HCT116 (cell line): ENCODE measurements at places on chromosomes 16 and 17. TPM values are rescaled to one million over a fixed set of nuclear protein-coding genes. Genes with fewer than 3 reads are reported as not detected.

GRCh38 chr16:80507538-80507937 is 33.3 kb upstream of the DYNLRB2 start:
- no peak overlapping the region for H3K27ac ChIP-seq
- H3K27me3 ChIP-seq: no peaks in the 10 kb centered on the region
- H3K36me3 ChIP-seq: no peaks in the 10 kb centered on the region
- no peaks in the 10 kb centered on the region for H3K4me1 ChIP-seq
- DNase-seq: no peak
- H3K4me3 ChIP-seq: no peak overlapping the region

RGS11 gene
- not detected for total RNA-seq

- peak overlapping the region; percentile 99 for H3K27ac ChIP-seq
- H3K36me3 ChIP-seq: peaks cover 39% of the 10 kb centered on the region; the same call in 1 of the 2 replicates
- DNase-seq: no peak
- no peaks in the 10 kb centered on the region for H3K27me3 ChIP-seq
- peaks cover 15% of the 10 kb centered on the region for H3K4me1 ChIP-seq
These were observed 872 bp downstream of the ELMO3 start for GRCh38 chr16:67199808-67200198.

LGALS9B gene
- 0.20 TPM for total RNA-seq

UMOD gene
- not detected for total RNA-seq

DNA sequence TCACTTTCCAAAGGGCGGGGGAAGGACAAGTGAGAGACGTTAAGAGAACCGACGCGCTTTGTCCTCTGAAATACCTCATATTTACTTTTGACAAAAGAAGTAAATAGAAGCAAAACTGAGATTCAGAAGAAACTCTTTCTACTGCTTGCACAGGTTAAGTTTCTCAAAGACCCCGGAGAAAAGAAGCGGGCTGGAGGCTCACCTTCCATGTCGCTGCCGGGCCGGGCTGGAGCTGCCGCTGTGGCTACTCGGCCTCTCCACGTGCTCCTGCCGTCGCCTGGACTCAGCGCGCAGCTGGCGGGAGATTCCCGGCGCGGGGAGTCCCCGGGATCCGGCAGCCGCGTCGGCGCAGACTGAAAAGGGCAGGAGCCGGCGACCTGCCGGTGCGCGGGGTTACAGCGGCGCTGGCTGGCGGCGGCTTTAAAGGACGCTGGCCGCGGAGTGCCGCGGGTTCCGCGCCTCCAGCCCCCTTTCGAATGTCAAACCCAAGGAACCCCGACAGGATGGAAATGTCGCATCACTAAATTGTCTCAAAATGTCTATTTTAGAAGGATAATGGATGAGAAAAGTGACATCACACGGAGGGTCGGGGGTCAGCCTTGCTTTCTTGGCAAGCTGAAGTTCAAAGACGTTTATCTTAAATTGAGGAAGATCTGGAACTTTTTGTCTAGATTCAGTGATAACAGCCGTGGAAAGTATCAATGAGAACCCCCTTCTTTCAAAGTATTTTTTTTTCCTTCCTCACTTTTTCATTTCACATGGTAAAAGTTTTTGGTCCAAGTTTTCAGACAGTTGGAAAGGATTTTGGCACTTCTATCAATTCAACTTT is at the start of gene IKZF3:
Gene IKZF3, minus strand, starts transcription at position 395 of the 829 bp plus-strand sequence. Its CDS starts 186 bp downstream, at position 209.
- no peaks in the 10 kb centered on the region for H3K36me3 ChIP-seq
- no peak within 1 kb of the TSS for H3K27ac ChIP-seq
- peaks cover 28% of the 10 kb centered on the region for H3K27me3 ChIP-seq
- H3K4me1 ChIP-seq: peaks cover 14% of the 10 kb centered on the region

PSMC3IP gene
- total RNA-seq: 24.3 TPM

DNA sequence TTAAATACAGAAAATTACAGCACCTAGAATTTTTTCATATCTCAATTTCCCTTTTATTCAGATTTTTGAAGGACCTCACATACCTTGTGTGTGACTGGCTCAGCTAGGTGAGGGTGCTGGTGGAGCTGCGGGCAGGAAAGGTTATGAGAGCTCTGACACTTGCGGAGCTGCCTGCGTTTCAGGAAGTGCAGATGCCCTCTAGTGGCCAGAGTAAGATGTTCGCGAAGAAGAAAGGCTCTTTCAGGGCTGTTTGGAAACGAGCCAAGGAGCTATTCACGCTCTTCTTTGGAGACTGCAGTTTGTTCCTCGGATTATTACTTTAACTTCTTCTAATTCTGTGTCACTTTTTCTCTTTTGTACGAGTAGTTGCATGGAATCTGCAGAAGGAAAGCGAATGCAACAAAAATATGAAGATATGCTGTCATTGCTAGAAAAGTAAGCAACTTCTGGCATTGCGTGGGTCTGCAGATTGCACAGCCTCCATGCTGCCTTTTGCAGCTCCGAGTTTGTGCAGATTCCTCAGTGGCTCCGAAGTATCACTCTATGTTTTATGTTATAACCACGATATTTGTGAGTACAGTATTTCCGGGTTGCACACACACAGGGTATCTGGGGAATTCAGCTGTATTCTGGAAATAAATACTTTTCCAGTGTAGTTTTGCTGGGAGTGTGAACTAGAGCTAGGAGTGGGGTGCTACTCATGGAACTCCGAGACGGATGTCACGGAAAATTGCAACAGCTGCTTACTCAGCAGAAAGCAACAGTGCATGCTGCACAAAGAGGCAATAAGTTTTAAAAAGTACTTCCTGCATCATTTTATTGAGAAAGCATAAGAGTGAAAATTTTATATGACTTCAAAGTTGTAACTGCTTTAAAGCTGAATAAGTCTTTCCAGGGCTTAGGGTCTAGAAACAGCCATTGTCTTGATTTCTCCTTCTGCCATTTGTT is 46.3 kb downstream of the DNAH9 start:
- H3K4me3 ChIP-seq: no peak overlapping the region
- H3K36me3 ChIP-seq: no peaks in the 10 kb centered on the region
- H3K27me3 ChIP-seq: no peaks in the 10 kb centered on the region

CA7 gene
- not detected for total RNA-seq

DNA sequence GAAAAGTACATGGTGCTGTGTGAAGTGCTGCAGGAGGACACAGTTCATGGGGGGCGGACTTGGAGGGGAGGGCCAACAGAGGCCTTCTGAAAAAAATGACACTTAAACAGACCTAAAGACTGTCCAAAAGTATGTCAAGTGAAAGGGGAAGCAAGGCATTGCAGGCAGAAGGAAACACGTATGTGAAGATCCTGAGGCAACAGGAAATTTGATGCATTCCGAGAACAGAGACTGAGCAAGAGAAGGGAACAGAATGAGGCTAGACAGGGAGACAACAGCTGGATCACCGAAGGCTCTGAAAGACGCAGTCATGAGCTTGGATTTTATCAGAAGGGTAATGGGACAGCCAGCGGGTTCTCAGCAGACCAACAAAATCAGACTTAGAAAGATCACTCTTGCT is 1.1 kb downstream of the IFT20 start:
- DNase-seq: no peak
- H3K36me3 ChIP-seq: no peaks in the 10 kb centered on the region
- H3K27me3 ChIP-seq: no peaks in the 10 kb centered on the region

GRCh38 chr17:71360301-71360700 is 760.5 kb upstream of the SOX9 start:
- no peaks in the 10 kb centered on the region for H3K4me1 ChIP-seq
- no peaks in the 10 kb centered on the region for H3K27me3 ChIP-seq
- no peak overlapping the region for H3K27ac ChIP-seq
- no peak overlapping the region for H3K4me3 ChIP-seq
- H3K36me3 ChIP-seq: no peaks in the 10 kb centered on the region
- no peak for DNase-seq

- no peak for DNase-seq
- no peak overlapping the region for H3K27ac ChIP-seq
These were observed 145.3 kb downstream of the SPECC1 start for GRCh38 chr17:20154286-20155000.

GRCh38 chr16:2964475-2965336 is 631 bp downstream of the KREMEN2 start:
- peak overlapping the region; percentile 89 for H3K27ac ChIP-seq
- peak; percentile 76 for DNase-seq

GRCh38 chr16:2752850-2753732 is 653 bp downstream of the SRRM2 start:
- H3K27ac ChIP-seq: peak overlapping the region; percentile 100
- H3K4me1 ChIP-seq: peaks cover 18% of the 10 kb centered on the region
- peaks cover 39% of the 10 kb centered on the region; the same call in 1 of the 2 replicates for H3K36me3 ChIP-seq
- no peaks in the 10 kb centered on the region for H3K27me3 ChIP-seq
- H3K4me3 ChIP-seq: peak overlapping the region; percentile 96

GDPD1 gene
- 13.7 TPM for total RNA-seq

DNA sequence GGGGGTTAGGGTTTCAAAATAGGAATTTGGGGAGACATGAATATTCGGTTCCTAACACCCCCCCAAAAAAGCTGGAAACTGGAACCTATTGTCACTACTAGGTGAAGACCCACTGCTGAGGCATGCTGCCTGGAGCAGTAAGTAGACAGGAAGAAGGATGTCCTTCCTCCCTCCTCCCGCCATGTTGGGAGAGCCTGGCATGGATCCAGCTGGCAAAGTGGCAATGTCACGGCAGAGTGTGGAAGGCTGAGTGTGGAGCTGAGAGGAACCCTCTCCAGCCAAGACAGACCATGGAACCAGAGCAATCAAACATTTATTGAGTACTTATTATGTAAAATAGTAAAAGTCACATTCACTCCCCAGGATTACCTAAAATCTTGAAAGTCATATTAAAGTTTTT is 49.0 kb downstream of the CCDC182 start:
- H3K4me1 ChIP-seq: no peaks in the 10 kb centered on the region
- no peak overlapping the region for H3K4me3 ChIP-seq
- no peaks in the 10 kb centered on the region for H3K36me3 ChIP-seq
- H3K27ac ChIP-seq: no peak overlapping the region

GRCh38 chr17:44144966-44145739 is 3.4 kb downstream of the HROB start:
- H3K27me3 ChIP-seq: no peaks in the 10 kb centered on the region
- H3K36me3 ChIP-seq: peaks cover 7% of the 10 kb centered on the region
- H3K4me1 ChIP-seq: peaks cover 34% of the 10 kb centered on the region
- H3K4me3 ChIP-seq: no peak overlapping the region

PVALEF gene
- not detected for total RNA-seq

GRCh38 chr16:64449506-64449905 is 672.4 kb downstream of the CDH11 start:
- H3K27ac ChIP-seq: no peak overlapping the region
- H3K27me3 ChIP-seq: no peaks in the 10 kb centered on the region
- DNase-seq: no peak

TBC1D10B gene
- 49.2 TPM for total RNA-seq

SGF29 gene
- 19.7 TPM for total RNA-seq

- peaks cover 8% of the 10 kb centered on the region; the same call in 1 of the 2 replicates for H3K36me3 ChIP-seq
- peak; percentile 57 for DNase-seq
- H3K27me3 ChIP-seq: no peaks in the 10 kb centered on the region
These were observed 143.3 kb downstream of the PARN start for GRCh38 chr16:14486520-14487303.

MAPT gene
- total RNA-seq: 37.5 TPM

- no peak overlapping the region for H3K27ac ChIP-seq
- no peak overlapping the region for H3K4me3 ChIP-seq
- no peaks in the 10 kb centered on the region for H3K27me3 ChIP-seq
These were observed 23.3 kb upstream of the SLC5A10 start for GRCh38 chr17:18928628-18929125.

DNA sequence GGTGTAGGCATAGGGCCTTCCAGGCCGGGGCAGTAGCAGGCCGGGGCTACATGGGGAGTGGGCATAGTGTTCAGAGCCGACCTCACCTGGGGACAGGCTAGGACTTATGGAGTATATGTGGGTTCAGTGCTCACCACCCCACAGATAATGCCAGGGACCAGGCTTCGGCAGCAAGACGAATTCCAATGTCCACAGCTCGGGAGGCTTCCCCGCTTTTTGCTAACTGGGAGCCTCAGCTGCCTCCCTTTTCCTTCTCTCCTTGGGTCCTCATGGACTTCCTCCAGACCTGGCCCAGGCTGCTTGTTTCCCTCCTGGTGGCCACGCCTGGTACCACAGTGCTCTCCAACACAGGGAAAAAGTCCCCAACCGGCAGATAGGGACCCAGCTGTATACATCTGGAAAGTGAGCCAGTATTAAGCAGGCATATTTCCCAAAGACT is 20.1 kb upstream of the SLC46A1 start:
- no peaks in the 10 kb centered on the region for H3K36me3 ChIP-seq
- H3K27me3 ChIP-seq: no peaks in the 10 kb centered on the region
- no peak overlapping the region for H3K27ac ChIP-seq
- no peak overlapping the region for H3K4me3 ChIP-seq

MTHFSD gene
- total RNA-seq: 33.1 TPM

GRCh38 chr17:37888881-37889280 is 35.3 kb upstream of the TBC1D3K start:
- no peaks in the 10 kb centered on the region for H3K36me3 ChIP-seq
- no peaks in the 10 kb centered on the region for H3K27me3 ChIP-seq
- no peak overlapping the region for H3K27ac ChIP-seq

PYY gene
- total RNA-seq: 0.52 TPM

DNA sequence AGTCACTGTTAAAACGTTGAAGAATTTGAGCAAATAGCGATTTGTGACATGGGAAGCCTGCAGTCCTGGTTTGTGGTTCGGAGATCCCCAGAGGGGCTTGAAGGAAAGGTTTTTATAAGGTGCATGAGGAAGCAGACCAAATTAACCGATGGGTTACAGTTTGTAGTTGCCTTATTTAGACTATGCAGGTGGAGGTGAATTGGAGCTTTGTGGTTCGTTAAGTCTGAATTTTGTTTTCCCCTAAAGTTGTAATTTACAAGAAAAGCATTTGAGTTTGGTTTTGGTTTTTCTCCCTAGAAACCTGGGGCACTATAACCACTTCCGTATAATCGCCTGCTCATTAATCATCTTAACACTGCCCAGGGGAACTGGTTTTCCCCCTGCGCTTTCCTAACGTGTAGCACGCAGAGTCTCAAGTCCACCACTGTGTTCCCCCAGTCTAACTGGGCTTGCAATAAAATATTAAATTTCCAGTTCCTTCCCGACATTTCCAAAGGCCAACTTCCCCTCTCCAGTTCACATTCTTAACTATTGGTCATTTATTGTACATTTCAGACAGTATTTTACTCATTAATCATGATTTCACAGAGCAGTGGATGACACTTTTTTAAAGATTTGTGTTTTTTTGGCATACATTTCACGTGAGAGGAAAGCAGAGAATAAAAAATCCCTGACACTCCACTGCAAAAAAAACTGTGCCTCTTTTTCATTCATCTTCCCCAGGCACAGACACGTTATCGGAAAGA is 932 bp downstream of the ZNF267 start:
- DNase-seq: no peak
- H3K36me3 ChIP-seq: peaks cover 23% of the 10 kb centered on the region
- peak overlapping the region; percentile 98 for H3K4me3 ChIP-seq
- peaks cover 7% of the 10 kb centered on the region; the same call in 1 of the 2 replicates for H3K4me1 ChIP-seq
- H3K27ac ChIP-seq: peak overlapping the region; percentile 83
- no peaks in the 10 kb centered on the region for H3K27me3 ChIP-seq

GRCh38 chr16:85441189-85441889 is 171.8 kb upstream of the GSE1 start:
- no peak overlapping the region for H3K4me3 ChIP-seq
- no peaks in the 10 kb centered on the region for H3K36me3 ChIP-seq
- H3K27ac ChIP-seq: no peak overlapping the region

ZFHX3 gene
- total RNA-seq: 6.3 TPM

DNA sequence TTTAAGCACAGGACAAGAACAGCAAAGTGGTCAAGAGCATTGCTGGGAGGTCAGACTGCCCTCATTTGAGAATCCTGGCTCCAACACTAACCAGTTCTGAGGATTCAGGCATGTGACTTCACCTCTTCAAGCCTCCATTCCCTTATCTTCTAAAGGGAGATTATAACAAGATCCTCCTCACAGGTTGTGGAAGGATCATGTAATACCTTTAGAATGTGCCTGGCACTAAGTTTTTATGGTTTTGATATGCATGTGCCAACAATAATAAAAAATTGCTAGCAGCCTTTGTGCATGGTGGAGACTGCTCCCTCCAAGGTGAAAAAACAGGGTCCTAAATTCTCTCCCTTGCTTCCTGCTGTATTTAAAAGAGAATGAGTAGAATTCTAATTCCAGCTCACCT is 36.0 kb upstream of the ADAMTS18 start:
- H3K27ac ChIP-seq: no peak overlapping the region
- H3K36me3 ChIP-seq: no peaks in the 10 kb centered on the region
- no peak overlapping the region for H3K4me3 ChIP-seq

AGRP gene
- not detected for total RNA-seq
